T47D (cell line): ENCODE measurements at places on chromosomes 12 and 14.

DNA sequence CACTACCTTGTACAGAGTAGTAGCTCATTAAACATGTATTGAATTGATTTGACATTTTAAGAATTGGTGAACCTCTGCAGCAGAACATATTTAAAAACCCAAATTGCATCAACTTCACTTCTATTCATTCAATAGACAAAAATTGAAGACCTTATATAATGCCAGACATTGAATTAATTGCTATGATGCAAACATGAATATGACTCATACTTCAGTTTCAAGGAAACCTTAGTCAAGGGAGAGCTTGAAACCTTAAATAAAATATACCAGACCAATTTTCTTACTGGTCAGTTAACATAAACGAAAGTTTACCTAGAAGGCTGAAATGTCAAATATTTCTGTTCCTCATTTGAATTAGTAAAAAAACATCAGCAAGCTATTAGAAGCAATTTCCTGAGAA lies 5.0 kb upstream of the MGAT4C start:
- no peak for DNase-seq

DNA sequence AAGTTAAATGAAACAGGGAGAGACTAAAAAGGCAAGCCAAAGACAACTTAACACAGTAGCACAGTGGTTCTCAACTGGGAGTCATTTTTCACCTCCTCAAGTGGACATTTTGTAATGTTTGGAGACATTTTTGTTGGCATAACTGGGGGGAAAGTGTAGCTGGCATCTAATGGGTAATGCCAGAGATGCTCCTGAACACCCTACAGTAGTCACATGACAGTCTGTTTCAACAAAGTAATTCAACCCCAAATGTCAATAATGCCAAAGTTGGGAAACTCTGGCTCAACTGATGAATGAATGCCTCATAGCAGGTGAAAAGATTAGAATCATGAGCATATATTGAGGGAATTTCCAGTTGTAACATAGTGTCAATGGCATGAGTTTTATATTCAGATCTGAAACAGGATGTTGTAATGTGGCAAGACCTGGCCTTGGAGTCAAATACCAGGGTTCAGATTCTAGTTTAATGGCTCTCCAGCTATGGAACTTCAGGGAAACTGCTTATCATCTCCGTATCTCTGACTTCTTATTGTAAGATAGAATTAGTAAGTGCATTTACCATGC lies 2.4 kb upstream of the OR4K5 start:
- peak; percentile 19 for DNase-seq

- no peak for DNase-seq
These were observed 4.1 kb downstream of the TNFAIP2 start for GRCh38 chr14:103127356-103127755.

GRCh38 chr14:59376686-59377085 lies 88.5 kb downstream of the GPR135 start:
- no peak for DNase-seq
